ENCODE measurements at places on chromosomes 5 and 9.

DNA sequence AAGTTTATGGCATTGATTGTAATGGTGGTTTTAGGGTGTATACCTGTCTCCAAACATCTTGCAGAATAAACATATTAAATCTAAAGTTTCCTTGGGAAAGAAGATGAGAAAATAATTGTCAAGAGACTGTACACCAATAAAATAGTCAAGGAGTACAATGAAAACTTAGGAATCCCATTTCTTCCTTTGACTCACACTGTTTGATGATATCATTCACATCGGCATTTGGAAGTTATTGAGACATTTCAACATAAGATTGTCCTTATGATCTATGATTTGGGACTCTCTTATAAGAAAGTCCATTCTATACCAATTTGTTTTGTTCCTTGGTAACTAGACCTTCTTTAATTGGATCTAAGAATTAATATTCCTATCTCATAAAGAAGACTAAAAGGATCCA is 482.7 kb downstream of the RAB3C start:
- no peak for DNase-seq

DNA sequence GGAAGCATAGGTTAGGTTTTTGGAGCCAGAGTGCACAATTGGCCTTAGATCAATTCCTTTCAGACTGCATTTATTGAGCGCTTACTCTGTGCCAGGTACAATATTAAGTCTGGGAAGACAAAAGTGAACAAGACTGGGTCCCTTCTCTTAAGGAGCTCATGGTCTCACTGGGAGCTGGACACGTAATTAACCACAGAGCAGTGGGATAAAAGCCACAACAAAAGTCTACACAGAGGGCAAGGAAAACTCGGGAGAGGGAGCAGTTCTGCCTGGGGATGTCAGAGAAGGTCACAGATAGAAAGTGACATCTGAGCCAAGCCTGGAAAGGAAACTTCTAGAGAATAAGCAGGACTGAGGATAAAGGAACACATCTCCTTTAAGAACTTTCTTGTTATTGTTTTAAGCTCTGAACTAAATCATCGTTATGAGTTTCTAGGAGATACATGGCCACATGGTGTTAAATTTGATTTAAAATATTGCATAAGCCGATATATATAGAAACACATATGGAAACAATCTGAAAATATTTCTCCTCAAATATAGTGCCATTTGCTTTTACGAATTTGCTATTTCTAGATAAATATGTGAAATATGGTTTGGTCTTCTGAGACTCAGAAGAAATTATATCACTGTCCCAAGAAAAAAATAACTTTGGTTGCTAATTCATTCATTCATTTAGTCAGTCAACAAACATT is 40.1 kb upstream of the PDE8B start:
- no peak for DNase-seq

- no peak for DNase-seq
Measured at GRCh38 chr5:141657937-141658545, 6.8 kb upstream of the FCHSD1 start.

- no peak for DNase-seq
Measured at GRCh38 chr5:9209846-9210492, 335.9 kb downstream of the SEMA5A start.

All from NCI-H187 treated with DMSO at 0.1 percent for 48 hours (cell line).